K562 (cell line): ENCODE measurements at places on chromosomes 7 and 10.

GRCh38 chr7:87083865-87084519 lies 24.5 kb upstream of the ELAPOR2 start:
- no peak for DNase-seq

DNA sequence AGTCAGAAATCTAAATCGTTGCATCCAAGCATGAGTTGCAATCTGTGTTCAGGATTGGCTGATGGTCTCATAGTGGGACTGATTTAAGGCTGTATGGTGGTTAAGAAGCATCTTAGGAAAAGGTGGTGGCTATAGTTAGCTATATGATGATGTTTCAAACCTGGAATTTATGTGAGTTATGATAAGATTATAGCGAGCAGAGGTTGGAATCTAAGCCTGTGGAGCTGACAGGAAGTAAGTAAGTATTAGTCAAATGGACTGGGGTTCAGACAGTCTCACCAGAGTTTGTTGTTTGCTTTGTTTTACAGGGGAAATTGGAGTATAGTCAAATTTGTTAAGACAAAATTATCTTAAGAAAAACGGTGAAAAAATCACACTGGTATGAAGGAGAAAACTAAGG lies 56.7 kb downstream of the ANKRD7 start:
- DNase-seq, result no peak

DNA sequence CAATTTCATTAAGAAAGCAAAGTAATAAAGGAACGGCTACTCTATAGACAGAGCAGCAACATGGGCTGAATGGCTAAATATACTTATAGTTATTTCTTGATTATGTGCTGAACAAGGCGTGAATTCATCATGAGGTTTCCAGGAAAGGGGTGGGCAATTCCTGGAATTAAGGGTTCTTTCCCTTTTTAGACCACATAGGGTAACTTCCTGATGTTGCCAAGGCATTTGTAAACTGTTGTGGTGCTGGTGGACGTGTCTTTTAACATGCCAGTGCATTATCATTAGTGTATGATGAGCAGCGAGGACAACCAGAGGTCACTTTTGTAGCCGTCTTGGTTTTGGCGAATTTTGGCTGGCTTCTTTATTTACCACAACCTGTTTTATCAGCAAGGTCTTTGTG lies 28.5 kb upstream of the ZMYND11 start:
- no peak for DNase-seq

DNA sequence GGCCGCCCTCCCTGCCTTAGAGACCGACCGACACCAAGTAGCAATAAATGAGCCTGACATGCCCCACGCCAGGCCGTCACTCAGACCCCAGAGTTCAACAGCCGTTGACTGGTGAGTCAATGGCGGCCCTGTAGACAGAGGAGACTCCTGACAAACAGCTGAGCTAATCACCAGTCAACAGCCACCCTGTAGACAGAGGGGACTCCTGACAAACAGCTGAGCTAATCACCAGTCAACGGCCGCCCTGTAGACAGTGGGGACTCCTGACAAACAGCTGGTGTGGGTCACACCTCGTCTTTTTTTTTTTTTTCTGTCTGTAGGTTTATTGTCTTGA lies 16.9 kb upstream of the KNDC1 start:
- peak; percentile 47 for DNase-seq

DNA sequence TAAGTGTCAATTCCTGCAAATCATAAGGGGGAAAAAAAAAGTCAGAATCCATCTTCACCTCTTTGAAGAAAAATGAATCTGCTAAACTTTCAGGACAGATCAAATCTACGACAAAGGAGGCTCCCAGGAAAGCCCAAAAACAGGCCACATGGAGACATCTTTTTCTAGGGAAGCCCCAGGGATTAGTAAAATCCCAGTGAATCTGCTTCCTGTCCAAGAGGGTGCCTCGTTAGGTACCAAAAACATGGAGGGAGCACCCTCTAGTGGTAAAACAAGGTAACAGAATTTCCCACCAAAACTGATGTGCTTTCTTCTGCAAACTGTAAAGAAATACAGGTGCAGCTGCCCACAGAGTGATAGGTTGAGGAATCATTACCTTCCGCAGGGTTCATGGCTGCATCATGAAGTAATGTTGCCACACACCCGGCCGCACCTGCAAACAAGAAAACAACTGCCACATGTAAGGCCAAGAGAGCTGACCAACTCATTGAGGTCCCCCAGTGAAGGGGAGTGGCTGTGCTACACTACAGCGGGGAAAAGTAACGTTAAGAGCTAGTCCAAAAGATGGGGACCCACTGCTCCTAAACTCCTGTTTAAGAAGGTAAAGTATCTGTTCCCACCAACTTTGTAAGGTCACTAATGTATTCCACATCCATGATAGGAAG lies 7.9 kb downstream of the SLC25A28 start:
- DNase-seq, result peak; percentile 61

- DNase-seq, result no peak
Measured at GRCh38 chr7:128703609-128704241, 31.6 kb downstream of the GARIN1A start.

DNA sequence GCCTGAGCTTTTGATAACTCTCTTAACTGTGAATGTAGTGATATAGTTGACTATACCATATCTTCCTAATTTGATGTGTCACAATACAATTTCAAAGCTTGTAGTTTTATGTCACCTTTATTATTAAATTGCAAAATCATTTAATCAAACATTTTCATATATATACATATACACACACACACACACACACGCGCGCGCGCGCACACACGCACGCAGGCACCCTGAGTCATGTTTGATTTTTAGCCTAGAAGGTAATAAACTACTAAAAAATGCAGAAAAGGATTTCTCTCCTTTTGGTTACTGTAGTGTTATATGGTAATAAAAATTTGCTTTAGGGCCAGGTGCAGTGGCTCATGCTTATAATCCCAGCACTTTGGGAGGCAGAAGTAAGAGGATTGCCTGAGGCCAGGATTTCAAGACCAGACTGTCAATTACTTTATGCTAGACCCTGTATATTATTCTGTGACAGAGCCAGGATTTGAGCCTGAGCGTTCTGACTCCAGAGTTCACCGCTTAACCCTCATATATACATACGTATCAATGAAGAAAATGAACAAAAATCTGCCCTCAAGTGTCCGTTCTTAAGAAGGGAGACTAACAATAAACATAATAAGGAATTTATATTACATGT lies 89.6 kb downstream of the PODXL start:
- no peak for DNase-seq

GRCh38 chr7:2603044-2603965 lies 28.5 kb upstream of the TTYH3 start:
- no peak for DNase-seq

GRCh38 chr7:98562381-98562823 lies 54.7 kb upstream of the NPTX2 start:
- DNase-seq, result no peak

- DNase-seq, result no peak
Measured at GRCh38 chr7:79185605-79186004, 267.9 kb downstream of the MAGI2 start.

DNA sequence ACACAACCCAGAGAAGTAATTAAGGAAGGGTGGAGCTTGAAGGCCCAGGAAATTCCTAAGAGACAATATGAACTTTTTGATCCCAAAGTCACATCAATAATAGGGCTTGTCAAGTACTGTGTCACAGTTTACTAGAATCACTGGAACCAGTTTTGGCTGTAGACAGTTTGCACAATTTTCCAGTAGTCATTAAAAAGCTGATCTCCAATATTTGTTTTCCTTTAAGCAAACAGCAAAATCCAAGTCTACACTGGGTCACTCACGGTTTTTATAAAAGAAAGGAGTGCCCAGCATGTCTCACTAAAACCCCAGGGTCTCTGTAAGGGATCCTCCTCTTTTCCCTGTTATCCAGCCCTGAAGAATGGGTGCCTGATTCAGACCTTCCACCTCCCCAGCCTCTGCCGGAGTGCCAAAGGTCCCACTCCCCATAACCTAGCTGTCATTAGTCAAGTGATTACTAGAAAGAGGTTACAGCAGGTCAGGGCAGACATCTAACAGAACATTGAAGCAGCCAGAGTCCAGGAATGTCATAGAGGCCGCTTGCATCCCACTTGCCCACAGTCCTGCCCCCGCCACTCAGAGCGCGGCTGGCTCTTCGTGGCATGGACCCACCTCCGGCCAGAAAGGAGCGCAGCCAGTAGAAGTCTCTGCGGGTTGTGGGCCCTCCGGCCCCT lies 552 bp downstream of the SLC25A16 start:
- DNase-seq, result no peak

- peak; percentile 34 for DNase-seq
Measured at GRCh38 chr7:66837007-66837406, 84.0 kb upstream of the TMEM248 start.

DNA sequence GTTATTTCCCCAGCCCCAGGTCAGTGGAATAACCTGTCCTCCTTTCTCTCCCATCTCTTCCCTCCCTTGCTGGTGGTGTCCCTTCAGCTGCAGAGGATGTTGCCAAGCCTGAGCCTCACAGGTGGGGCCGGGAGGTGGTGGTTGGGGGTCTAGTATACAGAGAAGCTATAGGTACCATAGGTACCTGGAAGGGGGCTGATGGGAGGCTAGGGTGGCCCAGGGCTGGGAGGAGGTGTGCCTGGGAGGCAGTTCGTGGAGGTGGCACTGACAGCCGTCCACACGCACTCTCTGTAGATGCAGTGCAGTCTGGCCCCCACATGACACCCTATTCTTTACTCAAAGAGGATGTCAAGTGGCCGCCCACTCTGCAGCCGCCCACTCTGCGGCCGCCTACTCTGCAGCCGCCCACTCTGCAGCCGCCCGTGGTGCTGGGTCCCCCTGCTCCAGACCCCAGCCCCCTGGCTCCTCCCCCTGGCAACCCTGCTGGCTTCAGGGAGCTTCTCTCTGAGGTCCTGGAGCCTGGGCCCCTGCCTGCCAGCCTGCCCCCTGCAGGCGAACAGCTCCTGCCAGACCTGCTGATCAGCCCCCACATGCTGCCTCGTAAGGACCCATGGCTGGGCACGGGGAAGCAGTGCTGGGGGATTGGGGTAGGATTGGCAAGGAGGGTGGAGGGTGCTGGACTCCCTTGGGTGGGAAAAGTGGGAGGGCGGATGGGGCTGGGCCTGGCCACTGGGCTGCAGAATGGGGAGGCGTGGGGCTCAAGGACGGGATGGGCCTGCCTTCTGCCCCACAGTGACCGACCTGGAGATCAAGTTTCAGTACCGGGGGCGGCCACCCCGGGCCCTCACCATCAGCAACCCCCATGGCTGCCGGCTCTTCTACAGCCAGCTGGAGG lies 9.5 kb downstream of the IRF5 start:
- no peak for DNase-seq
